Spinal cord (tissue), 10 donors: ENCODE measurements at places on chromosomes 6 and 20. TPM values are rescaled to one million over a fixed set of nuclear protein-coding genes. Genes with fewer than 3 reads are reported as not detected.

DNA sequence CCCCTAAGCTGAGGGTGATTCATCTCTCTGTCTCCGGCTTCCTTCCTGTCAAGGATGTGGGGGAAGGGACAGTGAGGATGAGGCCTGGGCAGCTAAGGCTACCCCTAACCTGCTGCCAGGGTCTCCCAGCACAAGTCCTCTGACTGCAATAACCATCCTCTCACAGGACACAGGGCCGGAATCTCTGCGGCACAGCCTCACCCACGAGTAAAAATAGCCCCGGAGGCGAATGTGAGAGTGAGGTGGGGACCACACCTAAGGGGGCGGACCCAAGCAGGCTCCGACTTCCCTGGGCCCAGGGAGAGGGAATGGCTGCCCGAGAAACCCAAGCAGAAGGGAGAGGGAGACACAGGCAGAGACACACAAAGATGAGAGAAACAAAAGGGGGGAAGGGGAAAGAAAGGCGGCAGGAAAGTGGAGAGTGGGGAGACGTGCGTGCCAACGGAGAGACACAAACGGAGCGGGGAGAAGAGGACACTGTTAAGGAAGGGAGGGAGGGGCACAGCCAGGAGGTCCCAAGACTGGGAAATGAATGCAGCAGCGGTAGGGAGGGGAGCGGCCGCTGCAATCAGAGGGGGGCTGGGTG is 1.4 kb downstream of the CLIC1 start:
- no peak for DNase-seq

GRCh38 chr6:136408204-136408603 is 118.6 kb upstream of the BCLAF1 start:
- DNase-seq: no peak

GRCh38 chr6:128305228-128305627 is 215.2 kb downstream of the PTPRK start:
- DNase-seq: no peak

GRCh38 chr6:93420163-93420795 is 920 bp upstream of the EPHA7 start:
- DNase-seq: no peak

DNA sequence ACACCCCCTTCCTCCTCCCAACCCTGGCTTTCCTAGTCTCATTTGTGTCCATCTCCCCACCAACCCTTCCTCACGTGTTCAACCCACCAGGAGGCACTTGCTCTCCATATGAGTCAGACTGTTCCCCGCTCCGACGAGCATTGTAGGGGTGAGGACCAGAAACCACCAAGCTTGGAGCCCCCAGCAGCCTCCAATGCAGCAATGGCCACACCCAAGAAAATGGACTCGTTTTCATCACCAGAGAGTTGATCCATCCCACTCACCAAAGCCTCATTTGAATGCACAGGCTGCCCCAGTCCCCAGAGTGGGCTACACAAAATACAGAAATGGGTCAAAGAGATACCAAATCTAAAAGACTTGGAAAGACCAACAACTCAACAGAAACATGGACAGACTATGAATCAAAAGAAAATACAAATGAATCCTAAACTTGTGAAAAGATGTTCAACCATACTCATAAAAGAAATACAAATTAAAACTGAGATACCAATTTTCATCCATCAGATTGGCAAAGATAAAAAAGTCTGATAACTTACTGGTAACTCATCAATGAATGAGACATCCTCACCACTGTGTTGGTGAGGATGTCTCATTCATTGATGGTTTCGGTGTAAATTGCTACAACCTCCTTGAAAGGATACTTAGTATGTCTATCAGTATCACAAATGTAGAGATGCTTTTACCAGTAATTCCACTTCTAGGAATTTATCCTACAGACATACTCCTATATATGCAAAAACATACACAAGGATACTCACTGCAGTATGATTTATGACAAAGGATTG is 68.1 kb downstream of the TRERF1 start:
- DNase-seq: no peak

The SLC2A10 gene
- total RNA-seq: 19.5 TPM

The SCRT2 gene
- total RNA-seq: 0.66 TPM
